ENCODE measurements at places on chromosomes 5 and 9.

- DNase-seq = peak; percentile 88
These were observed 80.2 kb upstream of the IER5L start for GRCh38 chr9:129258124-129258822.

DNA sequence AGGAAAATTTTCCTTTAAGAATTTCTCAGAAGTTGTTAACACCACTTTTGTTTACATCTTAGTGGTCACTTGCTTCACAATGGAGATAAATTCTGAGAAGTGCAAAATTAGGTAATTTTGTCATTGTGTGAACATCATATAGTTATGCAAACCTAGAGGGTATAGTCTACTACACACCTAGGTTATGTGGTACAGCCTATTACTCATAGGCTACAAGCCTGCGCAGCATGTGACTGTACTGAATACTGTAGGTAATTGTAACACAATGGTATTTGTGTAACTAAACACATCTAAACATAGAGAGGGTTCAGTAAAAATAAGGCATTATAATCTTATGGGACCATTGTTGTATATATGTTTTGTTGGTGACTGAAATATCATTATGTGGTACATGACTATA is 388.7 kb upstream of the POU5F2 start:
- DNase-seq = no peak

GRCh38 chr5:125011014-125011413 is 264.6 kb upstream of the ZNF608 start:
- no peak for DNase-seq

GRCh38 chr9:83270116-83270515 is 207.2 kb upstream of the RASEF start:
- no peak for DNase-seq

DNA sequence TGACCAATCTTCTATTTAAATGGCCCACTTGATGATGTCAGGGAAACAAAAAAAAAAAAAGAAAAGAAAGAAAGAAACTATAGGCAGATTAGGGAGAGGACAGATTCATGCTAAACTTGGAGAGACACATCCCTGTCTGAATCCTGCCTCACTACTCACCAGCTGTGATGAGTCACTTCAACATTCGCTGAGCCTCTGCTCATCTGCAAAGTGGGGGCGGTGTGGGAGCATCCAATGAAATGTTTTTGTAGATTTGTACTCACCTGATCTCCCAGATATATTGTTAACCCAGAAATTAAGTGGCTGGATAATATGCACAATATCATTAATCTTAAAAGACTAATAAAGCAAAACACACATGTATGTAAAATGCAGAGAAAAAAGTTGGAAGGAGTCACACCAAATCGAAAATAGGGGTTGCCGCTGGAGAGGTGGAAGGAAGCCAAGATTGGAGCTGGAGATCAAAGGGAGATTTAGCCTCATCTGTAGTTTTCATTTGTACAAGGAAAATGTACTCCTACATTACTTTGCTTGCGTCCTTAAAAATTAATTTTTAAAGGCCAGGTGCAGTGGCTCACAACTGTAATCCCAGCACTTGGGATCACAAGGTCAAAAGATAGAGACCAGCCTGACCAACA is 17.0 kb upstream of the ERGIC1 start:
- no peak for DNase-seq

GRCh38 chr5:171295801-171296200 is 13.2 kb upstream of the TLX3 start:
- DNase-seq = no peak

DNA sequence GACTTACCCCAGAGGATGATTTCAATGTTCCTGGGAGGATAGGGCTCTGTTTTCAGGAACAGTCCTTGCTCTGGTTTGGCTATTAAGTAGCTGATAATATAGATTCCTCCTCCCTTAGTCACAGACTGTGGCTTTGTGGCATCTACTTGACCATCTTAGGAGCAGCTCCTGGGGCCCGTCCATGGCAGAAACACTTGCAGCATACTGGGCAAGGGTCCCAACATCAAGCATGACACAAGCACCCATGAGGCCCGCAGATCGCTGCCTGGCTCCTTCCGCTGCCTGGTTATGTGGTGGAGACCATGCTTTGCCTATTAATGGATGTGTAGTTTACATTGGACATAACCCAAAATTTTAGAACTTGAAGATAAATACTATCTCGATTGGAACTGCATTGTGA is 170.1 kb downstream of the ICE1 start:
- no peak for DNase-seq

DNA sequence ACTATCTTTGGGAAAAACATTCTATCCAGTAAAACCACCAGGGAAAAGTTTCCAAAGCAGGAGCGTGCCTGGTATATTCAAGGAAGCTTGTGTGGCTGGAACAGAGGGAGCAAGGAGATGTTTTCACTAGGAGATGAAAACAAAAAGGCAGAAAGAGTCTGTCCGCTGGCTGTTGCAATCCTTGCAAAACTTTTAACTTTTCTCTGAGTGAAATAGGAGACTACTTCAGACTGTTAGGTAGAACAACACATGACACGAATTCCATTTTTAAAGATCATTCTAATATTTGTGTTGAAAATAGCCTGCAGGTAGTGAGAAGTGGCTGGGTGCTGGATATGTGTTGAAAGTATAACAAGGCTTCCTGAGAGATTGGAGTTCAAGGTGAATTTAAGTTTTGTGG is 69.5 kb downstream of the PRR16 start:
- DNase-seq = no peak

GRCh38 chr5:103486739-103487138 is 75.8 kb downstream of the NUDT12 start:
- DNase-seq = no peak

DNA sequence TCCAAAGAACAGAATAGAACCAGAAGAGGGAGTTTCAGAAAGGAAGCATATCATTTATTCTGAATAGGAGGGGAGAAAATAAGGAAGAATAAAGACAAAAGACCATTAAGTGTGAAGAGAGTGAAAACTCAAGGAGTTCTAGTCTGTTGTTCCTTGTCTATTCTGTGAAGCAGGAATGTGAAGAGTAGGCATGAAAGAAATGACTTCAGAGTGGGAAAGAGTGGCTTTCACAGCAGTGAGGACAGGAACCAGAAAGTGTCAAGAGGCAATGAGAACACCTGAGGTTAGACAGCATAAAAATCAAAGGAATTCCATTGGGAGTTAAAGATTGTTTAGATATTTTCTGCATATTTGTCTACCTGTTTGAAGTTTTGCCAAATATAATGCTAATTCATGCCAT is 768.8 kb upstream of the GRAMD2B start:
- DNase-seq = no peak

DNA sequence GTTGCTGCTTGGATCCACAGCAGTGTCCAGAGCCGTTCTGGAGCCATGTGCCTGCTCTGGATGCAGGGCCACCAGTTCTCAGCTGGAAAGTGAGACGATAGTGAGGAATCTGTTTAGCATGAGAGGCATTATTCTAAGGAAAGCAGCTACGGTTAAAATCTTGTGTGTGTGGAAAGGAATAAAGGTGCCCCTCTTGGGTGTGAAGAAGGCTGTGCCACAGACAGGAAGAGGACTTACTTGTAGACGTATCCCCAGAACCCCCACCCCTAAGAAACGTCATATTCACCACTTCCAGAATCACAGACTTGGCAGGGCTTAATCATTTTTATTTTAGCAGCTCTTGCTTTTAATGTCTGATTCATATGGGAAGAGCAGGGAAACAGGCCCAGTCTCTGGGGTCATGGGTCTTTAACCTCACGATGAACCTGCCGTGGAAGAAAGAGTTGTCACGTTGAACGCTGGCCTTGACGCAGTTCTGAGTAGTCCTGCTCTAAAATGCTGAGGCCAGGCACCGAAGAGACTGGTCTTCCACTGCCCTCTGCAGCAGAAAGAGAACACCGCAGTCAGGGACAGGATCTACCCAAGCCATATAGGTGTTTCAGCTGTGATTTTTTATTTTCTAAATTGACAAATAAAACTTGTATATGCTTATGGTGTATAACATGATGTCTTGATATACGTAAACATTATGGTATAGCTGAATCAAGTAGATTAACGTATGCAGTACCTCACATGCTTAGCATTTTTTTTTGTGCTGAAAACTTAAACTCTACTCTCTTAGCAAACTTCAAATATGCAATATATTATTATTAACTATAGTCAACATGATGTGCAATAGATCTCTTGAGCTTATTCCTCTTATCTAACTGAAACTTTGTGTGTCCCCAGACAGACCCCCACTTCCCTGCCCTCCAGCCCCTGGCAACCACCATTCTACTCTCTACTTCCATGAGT is 38.8 kb downstream of the CARTPT start:
- DNase-seq = peak; percentile 32

- no peak for DNase-seq
These were observed 65.7 kb upstream of the EQTN start for GRCh38 chr9:27362447-27363210.

DNA sequence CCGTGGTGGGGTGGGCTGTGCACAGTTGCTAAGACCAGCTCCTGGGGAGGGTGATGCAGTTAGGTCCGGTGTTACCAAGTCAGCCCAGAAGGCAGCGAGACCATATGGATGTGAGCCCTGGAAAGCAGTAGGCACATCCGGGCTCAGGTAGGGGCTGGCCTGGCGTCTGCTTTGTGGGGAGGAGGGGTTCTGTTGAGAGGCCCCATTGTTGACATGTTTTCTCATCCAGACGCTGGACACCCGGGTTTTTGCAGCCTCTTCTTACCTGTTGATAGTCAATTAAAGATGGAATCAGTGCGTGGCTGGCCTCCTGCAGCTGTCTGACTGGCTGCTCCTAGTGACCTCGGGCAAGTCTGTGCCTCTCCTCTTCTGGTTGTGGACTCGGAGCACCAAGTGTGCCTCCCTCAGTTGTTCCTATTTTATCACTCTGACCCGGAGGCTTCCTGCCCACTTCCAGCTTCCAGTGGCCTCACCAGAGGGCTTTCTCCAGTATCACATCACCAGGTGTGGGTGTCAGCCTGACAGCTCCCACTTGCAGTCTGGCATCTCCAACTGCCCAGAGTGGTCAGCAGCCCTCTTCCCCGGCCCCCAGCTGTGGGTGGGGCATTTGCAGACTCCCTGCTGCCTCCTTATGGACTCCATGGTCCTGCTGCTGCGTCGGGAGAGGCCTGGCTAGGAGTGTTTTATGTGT is 90.8 kb downstream of the EHMT1 start:
- no peak for DNase-seq

GRCh38 chr9:119688547-119688946 is 319.3 kb upstream of the BRINP1 start:
- DNase-seq = no peak

- no peak for DNase-seq
These were observed 35.1 kb downstream of the PJA2 start for GRCh38 chr5:109374625-109375024.

- peak; percentile 30 for DNase-seq
These were observed 13.1 kb downstream of the LRRC26 start for GRCh38 chr9:137156567-137157375.

DNA sequence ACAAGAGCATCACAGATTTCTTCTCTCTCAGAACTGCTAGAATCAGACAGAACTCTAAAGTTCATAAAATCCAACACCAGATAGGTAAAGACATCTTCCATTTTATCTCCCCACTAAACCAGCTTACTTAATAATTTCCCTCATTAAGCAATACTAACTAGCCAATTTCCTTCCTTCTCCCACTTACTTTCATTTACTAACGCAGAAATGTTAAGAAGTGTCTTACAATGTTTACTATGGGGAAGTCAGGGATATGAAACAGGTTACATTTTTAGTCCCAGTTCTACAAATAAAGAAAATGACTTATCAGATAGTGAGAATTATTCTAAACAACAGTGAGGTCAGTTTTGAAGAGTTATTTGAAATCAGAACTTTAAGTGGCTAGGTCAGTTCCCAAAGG is 236.5 kb downstream of the FBXL17 start:
- no peak for DNase-seq

DNA sequence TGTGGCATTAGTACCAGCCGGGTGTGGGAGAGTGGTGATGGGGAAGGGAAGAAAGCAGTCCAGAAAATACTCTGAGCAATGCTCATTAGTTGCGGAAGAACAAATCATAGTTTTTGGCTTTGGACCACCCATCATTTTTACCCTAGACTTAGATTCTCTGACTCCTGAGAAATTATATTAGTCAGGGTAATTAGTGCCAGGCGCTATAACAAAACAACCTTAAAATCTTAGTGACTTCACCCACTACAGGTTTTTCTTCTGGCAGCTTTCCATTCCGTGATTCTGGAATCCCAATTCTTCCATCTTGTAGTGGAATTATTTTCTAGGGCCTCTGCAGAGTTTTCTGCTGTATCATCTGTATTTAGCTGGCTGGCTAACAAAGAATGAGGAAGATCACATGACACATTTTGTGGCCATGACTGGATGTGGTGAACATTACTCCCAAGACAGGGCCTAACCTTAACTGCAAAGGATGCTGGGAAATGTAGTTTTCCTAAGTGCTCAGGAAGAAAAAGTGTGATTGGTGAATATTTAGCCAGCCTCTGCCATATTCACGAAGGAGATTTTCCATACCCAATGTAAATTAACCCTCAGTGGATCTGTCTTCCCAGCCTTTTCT is 373.0 kb upstream of the MEF2C start:
- no peak for DNase-seq

Measured in CD4-positive, alpha-beta T cell treated with Interleukin-15 for 4 hours (primary cell).